ENCODE measurements at places on chromosomes 6 and 20.

- no peak for DNase-seq
These were observed 30.7 kb downstream of the TUBB2B start for GRCh38 chr6:3196770-3197169.

DNA sequence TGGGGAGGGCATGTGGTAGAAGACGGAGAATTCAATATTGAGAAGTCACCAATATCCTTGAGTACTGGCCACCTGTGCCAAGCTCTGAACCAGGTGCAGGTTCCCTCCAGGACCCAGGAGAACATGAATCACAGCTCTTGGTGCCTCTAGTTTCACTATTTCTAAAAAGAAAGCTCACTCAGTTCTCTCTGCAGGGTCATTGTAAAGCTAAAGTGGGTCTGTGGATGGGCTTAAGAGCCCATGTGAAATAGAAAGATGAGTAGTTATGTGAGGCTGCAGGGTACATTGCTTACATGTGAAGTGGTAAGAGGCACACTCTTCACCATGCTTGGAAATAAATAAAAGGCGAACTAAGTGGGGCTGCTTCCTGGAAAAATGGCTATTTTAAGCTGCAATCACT, 43.6 kb downstream of the ZNF831 start:
- no peak for DNase-seq

- DNase-seq = no peak
These were observed 83.1 kb downstream of the THBS2 start for GRCh38 chr6:169170583-169170955.

GRCh38 chr6:127564761-127565160, 12.2 kb upstream of the C6orf58 start:
- no peak for DNase-seq

- no peak for DNase-seq
These were observed 181.8 kb upstream of the MCHR2 start for GRCh38 chr6:100175814-100176310.

DNA sequence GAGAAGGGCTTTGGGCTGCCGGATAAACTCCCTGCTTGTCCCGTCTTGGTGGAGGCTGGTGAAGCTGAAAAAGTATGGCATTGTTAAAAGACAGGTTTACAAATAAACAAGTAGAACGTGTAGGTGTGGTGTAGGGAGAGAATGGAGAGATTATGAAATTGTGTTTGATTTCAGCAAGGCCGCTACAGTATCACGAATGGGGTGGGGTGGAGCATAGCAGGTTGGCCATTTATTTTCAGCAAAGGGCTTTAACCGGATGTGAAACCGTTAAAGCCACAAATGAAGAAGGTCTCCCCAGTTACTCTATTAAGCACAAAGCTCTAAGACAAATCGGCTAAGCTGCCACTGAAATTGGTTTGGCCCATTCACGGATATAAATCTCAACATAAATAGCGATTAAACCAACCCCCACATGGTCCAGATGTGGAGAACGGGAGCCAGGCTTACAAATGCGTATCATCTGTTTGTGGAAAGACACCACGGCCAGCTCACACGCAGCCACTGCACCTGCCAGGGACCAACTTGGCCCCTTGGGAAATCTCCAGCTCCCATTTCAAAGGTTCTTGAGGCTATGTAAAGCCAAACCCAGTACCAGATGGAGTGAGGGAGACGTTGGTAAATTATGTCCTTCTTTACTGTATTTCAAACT, 94.0 kb downstream of the ZMYND8 start:
- no peak for DNase-seq

DNA sequence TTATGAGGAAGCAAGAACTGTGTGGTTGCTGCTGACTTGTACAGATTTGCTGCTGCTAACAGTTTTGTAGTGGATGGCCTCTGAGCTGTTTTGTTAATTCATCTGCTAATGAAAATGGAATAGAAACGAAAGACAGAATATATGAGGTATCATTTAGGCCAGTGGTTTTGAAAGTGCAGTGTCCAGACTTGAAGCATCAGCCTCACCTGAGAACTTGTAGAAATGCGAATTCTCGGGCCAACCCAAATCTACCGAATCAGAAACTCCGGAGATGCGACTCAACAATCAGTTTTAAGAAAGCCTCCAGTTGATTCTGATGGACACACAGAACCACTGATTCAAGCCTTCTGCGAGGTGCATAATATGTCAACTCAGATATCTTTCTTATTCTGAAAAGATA, 62.5 kb downstream of the CAP2 start:
- DNase-seq = no peak
